Activated CD4-positive, alpha-beta T cell treated with anti-CD3 and anti-CD28 coated beads, Interleukin-2, amount 10 ng/mL, durations not matched to agents 7 days and 5 days (primary cell): ENCODE measurements at places on chromosomes 6 and 20. TPM values are rescaled to one million over a fixed set of nuclear protein-coding genes. Genes with fewer than 3 reads are reported as not detected.

DNA sequence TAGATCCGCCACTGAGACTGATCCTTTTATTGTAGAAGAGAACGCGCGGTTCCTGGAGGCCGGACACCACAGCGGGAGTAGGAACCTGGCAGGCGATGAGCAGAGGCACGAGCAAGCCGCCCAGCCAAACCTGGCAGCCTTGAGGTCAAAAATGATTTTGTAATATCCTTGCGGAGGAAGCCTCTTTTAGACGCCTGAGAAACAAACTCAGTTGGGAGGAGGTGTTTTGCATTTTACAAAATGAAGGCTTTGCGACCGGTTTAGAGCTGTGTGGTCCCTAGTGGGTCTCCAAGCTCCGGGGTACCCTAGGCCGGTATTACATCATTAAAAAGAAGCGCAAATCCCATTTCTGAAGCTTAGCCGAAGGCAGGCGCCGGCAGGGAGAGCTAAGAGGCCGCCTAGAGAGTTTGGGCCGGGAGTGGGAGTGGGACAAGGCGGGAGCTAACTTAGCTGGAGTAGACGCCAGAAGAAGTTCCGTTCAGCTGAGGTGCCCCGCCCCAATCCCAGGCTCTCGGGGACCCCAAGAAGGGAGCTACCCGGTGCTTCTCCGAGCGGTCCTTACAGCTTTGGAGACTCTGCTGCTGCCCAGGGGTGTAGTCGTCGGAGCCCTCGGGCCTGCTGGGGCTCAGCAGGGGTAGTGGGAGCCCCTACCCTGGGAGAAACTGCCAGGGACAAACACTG, 1.9 kb upstream of the TBX18 start:
- peak overlapping the region; percentile 41 for H3K27ac ChIP-seq
- no peak for DNase-seq
- H3K36me3 ChIP-seq: peaks cover 4% of the 10 kb centered on the region
- H3K27me3 ChIP-seq: peaks cover 68% of the 10 kb centered on the region
- H3K4me1 ChIP-seq: peaks cover 4% of the 10 kb centered on the region

HLA-DRB5 gene
- total RNA-seq: 27.9 TPM

KCNK16 gene
- not detected for total RNA-seq

DNA sequence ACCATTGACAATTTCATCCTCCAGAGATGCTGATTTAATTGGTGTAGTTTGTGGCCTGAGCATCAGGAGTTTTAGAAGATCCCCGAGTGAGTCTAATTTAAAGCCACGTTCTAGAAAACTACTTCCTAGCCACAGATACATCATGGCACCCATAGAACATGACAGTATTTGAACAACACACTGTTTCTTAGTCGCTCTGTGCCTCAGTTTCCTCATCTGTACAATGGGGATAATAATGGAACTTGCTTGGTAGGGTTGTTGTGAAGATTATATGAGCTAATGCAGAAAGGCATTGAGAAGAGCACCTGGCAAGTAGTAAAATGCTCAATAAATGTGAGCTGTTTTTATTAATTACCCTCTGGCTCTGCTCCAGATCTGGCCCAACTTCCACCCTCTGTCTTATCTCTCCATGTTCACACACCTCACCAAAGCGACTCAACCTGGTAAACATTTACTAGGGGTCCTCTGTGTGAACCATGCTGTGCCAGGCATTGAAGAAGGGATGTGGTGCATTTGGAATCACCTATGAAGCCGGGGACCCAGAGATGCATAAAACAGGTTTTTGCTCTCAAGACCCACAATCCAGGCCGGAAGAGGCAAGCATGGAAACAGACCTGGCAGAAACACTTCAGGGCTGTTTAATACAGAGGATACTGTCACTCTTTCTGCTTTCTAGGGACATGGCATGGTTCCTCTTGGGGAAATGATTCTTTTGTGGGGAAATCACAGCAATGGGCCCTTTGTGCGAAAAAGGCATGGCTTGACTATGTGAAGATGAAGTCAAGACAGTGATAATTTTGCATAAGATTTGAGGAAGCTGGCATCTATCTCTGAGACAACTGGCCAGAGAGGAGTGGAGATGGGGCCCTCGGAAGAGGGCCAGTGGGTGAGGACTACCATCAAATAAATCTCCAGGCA, 16.2 kb upstream of the MRPS18A start:
- no peak overlapping the region for H3K27ac ChIP-seq
- H3K4me1 ChIP-seq: peaks cover 8% of the 10 kb centered on the region

- peak; percentile 69 for DNase-seq
- peaks cover 31% of the 10 kb centered on the region for H3K27me3 ChIP-seq
- peaks cover 32% of the 10 kb centered on the region for H3K4me1 ChIP-seq
- H3K27ac ChIP-seq: no peak overlapping the region
- H3K4me3 ChIP-seq: peak overlapping the region; percentile 68
- peaks cover 6% of the 10 kb centered on the region for H3K36me3 ChIP-seq
These were observed 807 bp downstream of the LKAAEAR1 start for GRCh38 chr20:64083378-64083803.
